Vagina (tissue), 2 donors: ENCODE measurements at places on chromosomes 3 and 15. TPM values are rescaled to one million over a fixed set of nuclear protein-coding genes. Genes with fewer than 3 reads are reported as not detected.
A peak's percentile ranks its signal among the peaks of the same experiment; 100 is the strongest.

GRCh38 chr15:75455982-75456531, 4.6 kb upstream of the SIN3A start:
- DNase-seq: no peak

GRCh38 chr3:36210840-36211651, 169.3 kb upstream of the STAC start:
- DNase-seq: no peak

DNA sequence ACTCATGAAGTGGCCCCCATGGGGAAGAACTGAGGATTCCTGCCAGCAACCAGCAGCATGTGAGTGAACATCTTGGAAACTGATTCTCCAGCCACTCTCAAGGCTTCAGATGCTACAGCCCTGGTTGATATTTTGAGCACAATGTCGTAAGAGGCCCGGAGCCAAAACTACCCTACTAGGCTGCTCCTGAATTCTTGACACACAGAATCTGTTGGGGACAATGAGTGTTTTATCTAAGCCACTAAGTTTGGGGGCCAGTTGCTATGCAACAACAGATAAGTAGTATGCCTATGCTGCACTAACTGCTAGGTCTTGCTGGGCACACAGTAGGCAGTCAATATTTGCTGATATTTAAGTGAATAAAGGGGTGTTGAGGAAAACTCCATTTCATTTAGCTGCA, 89.9 kb upstream of the CHL1 start:
- DNase-seq: no peak

Gene HRG
- total RNA-seq: 0.25 TPM

GRCh38 chr15:27833974-27834373, 265.1 kb downstream of the OCA2 start:
- peak; percentile 67 for DNase-seq

DNA sequence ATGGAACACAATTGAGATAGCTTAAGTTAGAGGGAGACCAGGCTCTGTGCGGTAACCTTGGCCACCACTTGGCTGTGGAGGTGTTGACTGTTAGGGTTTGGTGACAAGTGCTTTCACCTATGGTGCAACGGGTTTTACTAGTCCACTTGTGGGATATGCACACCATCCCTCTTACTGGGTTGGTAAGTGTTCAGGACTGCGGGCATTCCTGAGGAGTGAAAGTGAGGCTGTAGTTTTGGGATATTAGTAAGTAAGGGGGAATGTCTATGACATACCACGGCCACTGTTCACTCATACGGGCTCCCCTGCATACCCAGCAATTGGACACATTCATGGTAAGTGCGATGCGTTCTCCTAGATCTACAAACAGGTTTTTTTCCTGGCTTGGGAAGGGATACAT, 8.0 kb upstream of the RAD54L2 start:
- DNase-seq: no peak

Gene IQCF2
- not detected for total RNA-seq

Gene ZNF501
- total RNA-seq: 2.7 TPM

DNA sequence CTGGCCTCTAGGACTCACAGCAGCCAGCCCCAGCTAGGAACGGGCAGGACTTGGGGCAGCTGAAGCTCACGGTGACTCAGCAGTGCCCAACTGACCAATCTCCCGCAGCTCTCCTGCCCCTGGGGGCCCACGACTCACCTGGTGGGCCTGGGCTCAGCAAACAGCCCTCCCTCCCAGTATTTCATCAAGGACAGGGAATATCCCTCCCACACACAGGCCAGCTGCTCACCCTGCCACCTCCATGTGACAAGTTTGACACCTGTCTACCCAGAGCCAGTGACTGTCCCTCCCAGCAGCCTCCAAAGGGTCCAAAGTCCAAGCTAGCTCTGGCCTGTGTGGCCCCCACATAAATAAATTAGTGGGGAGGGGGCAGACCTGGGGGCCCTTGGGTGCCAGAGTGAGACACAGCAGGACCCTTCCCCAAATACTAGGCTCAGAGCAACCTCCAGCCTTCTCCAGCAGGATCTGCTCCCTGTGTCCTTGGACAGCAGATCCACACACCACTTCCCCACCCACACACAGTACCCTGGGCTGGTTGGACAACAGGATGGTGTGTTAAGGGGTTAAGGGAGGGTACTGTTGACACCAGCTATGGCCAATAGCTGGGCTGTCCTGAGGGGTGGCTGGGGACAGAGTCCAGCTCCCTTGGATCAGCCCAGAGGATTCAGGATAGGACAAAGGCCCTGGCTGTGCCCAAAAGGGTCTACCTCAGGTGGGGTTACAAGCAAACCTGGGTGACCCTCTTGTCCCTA, 4.3 kb downstream of the GNAT1 start:
- no peak for DNase-seq

Gene IQSEC1
- total RNA-seq: 34.9 TPM

Gene LIPC
- not detected for total RNA-seq

DNA sequence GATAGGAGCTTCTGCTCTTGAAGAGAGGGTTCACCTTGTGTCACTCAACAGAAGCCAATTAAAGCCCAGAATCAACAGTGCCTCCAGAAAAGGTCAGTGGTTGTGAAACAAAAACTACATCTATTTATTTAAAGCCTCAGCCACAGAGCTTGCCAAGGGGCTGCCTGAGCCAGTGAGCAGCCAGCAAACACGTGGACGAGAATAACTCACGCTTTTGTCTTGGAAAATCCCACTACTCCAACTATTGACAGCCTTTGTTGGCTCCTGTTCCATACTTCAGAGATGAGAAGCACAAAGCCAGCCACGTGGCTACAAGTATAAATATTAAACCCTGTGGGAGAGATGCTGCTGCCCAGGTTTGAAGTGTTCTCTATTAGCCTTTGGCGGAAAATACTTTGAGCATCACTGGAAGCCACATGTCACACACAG, 10.3 kb downstream of the GPR156 start:
- DNase-seq: no peak

GRCh38 chr3:171417813-171418212, 42.4 kb downstream of the TNIK start:
- DNase-seq: no peak

DNA sequence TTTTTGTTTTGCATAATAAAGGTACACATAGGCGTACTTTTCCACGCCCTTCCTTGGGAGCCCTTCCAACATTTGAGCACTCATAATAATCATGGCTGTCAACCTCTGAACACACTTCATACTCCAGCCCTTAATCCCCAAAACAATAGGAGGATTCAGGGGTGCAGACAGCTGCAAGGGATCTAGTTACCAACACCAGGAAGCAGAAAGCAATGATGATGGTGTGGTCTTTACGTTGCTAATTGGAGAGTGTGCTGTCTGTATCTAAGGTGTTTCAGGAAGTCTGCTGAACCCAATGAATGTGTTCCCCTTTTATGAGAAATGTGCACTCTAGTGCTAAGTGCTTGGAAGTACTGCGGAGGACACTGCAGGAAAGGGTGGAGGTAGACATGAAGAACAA, 60.3 kb upstream of the PDZRN3 start:
- no peak for DNase-seq

DNA sequence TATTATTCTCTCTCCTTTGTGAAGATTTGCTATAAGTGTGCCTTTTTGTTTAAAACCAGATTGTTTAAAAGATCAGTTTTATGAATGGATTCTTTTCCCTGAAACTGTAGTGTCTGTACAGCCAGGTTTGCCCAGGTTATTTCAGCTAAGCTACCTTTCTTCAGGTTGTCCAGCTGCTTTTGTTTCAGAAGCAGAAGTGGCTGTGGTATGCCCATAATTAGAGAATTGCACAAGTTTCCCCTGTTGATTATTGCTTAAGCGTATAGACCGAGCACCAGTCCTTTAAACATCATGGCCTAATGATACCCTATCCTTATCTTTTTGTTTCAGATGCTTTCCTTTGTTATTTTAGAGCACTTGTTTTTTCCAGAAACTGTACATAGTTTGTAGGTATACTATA, 10.2 kb downstream of the ASB7 start:
- no peak for DNase-seq

DNA sequence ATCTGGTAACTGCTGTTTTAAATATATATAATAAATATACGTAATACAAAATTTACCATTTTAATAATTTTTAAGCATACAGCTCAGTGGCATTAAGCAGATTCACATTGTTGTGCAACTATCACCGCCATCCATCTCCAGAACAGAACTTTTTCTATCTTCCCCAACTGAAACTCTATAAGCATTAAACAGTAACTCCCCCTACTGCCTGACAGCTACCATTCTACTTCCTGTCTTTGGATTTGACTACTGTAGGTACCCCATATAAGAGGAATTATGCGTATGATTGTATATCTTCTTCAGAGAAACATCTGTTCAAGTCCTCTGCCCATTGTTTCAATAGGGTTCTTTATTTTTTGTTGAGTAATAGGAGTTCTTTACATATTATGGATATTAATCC, 36.8 kb downstream of the EID1 start:
- no peak for DNase-seq

- no peak for DNase-seq
Measured at GRCh38 chr3:39433642-39434041, 27.1 kb downstream of the RPSA start.

GRCh38 chr3:23576379-23576959, 229.3 kb upstream of the UBE2E1 start:
- DNase-seq: no peak
